Esophagus squamous epithelium (tissue), 5 donors: ENCODE measurements at places on chromosomes 16 and 17. TPM values are rescaled to one million over a fixed set of nuclear protein-coding genes. Genes with fewer than 3 reads are reported as not detected.

The MYO15A gene
- not detected for total RNA-seq

- H3K36me3 ChIP-seq = no peaks in the 10 kb centered on the region
- H3K27ac ChIP-seq = no peak overlapping the region
Measured at GRCh38 chr17:74671031-74671771, 41.5 kb downstream of the CD300LF start.

The HCRT gene
- not detected for total RNA-seq

The SLFN14 gene
- not detected for total RNA-seq

- DNase-seq = no peak
- H3K4me1 ChIP-seq = peaks cover 21% of the 10 kb centered on the region
- no peaks in the 10 kb centered on the region for H3K27me3 ChIP-seq
- H3K27ac ChIP-seq = peak overlapping the region; percentile 55
- no peak overlapping the region for H3K4me3 ChIP-seq
Measured at GRCh38 chr17:69500911-69501429, 86.5 kb downstream of the MAP2K6 start.

- H3K36me3 ChIP-seq = no peaks in the 10 kb centered on the region
- H3K4me3 ChIP-seq = no peak overlapping the region
- H3K4me1 ChIP-seq = peaks cover 6% of the 10 kb centered on the region
- H3K27me3 ChIP-seq = no peaks in the 10 kb centered on the region
- H3K27ac ChIP-seq = no peak overlapping the region
Measured at GRCh38 chr17:72301887-72302286, 181.1 kb downstream of the SOX9 start.

DNA sequence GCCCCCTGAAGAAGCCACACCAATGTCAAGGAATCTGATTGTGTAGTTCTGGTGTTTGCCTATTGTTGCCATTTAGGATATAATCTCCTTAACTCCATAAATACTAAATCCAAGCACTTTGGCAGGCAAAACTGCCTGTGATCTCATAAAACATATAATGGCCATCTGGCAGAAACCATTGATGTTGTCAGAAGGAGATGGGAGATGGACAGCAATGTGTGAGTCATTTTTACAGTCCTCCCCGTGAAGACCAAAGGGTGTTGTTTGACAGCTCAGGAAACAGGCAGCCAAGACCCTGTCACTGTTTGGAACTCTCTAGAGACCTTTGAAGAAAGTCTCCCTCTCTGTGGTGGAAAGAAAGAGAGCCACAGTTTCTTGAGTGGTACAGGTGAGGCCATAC is 454.1 kb downstream of the HS3ST3B1 start:
- DNase-seq = no peak
- no peaks in the 10 kb centered on the region for H3K27me3 ChIP-seq
- no peaks in the 10 kb centered on the region for H3K4me1 ChIP-seq
- H3K27ac ChIP-seq = no peak overlapping the region
- H3K4me3 ChIP-seq = no peak overlapping the region
- no peaks in the 10 kb centered on the region for H3K36me3 ChIP-seq

The SNAI3 gene
- not detected for total RNA-seq

DNA sequence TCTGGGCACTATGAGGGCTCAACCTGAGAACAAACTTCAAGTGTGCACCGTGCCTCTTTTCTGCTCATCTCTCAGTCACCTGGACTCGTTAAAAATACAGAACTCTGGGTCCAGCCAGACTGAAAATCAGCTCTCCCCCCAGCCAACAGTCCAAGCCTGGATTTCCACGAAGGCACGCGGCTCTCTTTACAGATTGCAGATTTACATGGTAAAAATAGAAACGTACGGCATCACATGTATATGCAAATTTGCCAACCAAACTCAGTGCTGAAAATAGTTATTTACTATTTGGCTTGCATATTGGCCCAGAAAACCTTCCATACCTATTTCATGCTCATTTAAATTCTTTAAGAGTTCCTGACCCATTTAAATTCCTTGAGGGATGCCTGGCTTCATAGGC is 315.8 kb downstream of the MAF start:
- H3K36me3 ChIP-seq = no peaks in the 10 kb centered on the region
- no peaks in the 10 kb centered on the region for H3K27me3 ChIP-seq
- no peak overlapping the region for H3K27ac ChIP-seq
- H3K4me3 ChIP-seq = no peak overlapping the region

The CTF1 gene
- 2.1 TPM for total RNA-seq

DNA sequence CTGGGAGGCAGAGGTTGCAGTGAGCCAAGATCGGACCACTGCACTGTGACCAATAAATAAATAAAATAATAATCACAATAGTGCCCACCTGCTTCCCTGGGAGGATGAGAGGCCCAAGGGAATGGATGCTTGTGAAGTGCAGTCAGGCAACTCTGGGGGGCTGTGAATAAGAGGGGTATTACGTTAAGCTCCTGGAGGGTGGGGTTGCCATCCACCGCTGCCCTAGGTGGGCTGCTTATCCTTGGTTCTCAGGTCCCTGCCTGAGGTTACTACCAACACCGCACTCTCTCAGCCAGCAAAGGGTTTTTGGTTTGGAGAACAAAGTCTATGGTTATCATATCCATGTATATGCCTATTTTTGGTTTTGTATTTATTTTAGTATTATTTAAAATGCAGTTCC is 48.6 kb upstream of the CBFA2T3 start:
- H3K4me3 ChIP-seq = no peak overlapping the region
- no peaks in the 10 kb centered on the region for H3K4me1 ChIP-seq
- no peak for DNase-seq
- H3K36me3 ChIP-seq = no peaks in the 10 kb centered on the region

The OR4D1 gene
- total RNA-seq = not detected

DNA sequence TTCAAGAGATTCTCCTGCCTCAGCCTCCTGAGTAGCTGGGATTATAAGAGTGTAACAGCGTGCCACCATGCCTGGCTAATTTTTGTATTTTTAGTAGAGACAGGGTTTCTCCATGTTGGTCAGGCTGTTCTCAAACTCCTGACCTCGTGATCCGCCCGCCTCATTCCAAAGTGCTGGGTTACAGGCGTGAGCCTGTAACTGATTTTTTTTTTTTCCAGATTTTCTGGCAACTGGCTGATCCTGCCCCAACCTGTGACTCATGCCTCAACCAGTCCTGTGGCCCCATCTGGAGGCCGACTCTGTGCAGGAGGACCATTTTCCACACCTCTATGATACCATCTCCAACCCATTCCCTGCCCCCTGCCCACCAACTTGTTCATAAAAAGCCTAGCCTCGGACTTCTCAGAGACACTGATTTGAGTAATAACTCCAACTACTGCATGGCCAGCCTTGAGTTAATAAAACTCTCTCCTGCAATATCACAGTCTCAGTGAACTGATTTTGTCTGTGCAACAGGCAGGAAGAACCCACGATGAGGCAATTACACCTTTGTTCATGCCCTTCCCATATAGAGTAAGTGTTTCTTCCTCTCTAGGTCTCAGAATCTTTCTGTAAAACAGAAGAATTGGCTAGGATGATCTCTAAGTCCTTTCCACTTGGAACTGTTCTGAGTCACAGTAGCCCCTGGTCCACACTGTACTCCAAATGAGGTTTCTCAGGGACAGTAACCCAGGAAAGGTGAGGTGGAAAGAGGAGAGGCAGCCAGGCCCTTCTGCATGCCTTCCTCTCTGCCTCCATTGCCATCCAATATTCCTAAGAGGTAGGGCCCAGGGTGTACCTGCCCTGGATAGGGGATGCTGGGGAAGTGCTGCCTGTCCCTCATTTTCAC is 8.8 kb upstream of the CNOT1 start:
- H3K27me3 ChIP-seq = no peaks in the 10 kb centered on the region
- H3K27ac ChIP-seq = peak overlapping the region; percentile 67
- H3K4me1 ChIP-seq = peaks cover 36% of the 10 kb centered on the region
- DNase-seq = no peak
- H3K4me3 ChIP-seq = no peak overlapping the region
- no peaks in the 10 kb centered on the region for H3K36me3 ChIP-seq

DNA sequence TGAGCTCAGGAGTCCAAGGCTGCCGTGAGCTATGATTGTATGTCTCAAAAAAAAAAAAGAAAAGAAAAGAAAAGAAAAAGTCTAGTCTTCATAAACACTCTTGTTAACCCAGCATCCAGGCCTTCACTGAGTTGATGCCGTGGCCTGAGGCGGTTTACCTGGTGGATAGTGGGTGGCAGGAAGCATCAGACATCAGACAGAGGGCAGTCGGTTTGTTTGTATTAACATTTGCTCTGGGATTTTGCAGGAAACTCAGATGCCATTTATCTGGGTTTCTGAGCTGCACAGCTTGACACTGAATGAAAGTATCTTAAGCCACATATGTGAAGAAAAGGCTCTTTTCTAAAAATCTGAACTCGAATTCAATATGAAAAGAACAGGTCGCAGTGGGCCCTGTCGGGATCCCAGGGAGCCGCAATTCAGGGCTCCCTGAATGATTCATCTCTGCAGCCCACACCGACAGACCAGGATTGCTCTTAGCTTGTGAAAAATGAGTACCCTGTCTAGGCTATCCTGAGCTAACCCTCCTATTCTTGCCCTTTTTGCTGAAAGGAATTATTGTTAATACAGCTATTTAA is 1.1 kb upstream of the DBNDD1 start:
- H3K4me1 ChIP-seq = peaks cover 50% of the 10 kb centered on the region
- peak overlapping the region; percentile 83 for H3K4me3 ChIP-seq
- no peaks in the 10 kb centered on the region for H3K36me3 ChIP-seq
- H3K27ac ChIP-seq = no peak overlapping the region
- no peak for DNase-seq

DNA sequence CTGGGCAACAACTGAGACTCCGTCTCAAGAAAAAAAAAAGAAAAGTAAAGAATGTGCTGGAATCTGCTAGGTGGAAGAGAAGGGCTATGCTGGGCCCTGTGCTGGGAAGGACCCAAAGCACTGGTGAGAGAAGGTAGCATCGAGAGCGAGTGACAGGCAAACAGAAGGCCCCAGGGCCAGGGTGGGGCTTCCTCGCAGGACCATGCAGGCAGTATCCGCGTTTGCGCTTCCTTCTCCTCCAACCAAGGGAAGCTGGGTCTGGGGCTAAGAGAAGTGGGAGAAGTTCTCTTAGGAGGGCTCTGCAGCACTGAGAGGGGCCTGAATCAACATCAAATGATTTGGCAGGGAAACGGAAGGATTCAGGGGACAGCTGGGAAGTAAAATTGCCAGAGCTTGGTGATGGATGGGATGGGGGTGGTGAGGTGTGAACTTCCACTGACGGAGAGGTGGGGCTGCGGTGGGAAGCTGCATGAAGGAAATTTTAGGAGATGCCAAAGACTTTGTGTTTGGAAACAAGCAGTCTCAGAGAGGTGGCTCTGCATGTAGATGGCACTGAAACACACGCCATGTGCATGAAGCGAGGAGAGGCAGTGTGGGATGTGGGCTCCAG is 5.2 kb upstream of the ECI1 start:
- H3K36me3 ChIP-seq = peaks cover 38% of the 10 kb centered on the region
- H3K27ac ChIP-seq = no peak overlapping the region
- H3K4me1 ChIP-seq = peaks cover 9% of the 10 kb centered on the region
- no peaks in the 10 kb centered on the region for H3K27me3 ChIP-seq
- no peak overlapping the region for H3K4me3 ChIP-seq
- DNase-seq = no peak

- no peaks in the 10 kb centered on the region for H3K36me3 ChIP-seq
- H3K4me1 ChIP-seq = peaks cover 12% of the 10 kb centered on the region
- H3K4me3 ChIP-seq = peak overlapping the region; percentile 33
- H3K27me3 ChIP-seq = no peaks in the 10 kb centered on the region
- H3K27ac ChIP-seq = peak overlapping the region; percentile 83
Measured at GRCh38 chr16:14486520-14487303, 143.3 kb downstream of the PARN start.

GRCh38 chr16:6153901-6154300 is 1056.3 kb upstream of the EEF2KMT start:
- no peak overlapping the region for H3K27ac ChIP-seq
- no peak for DNase-seq
- H3K4me3 ChIP-seq = no peak overlapping the region
- H3K36me3 ChIP-seq = no peaks in the 10 kb centered on the region
- no peaks in the 10 kb centered on the region for H3K4me1 ChIP-seq

DNA sequence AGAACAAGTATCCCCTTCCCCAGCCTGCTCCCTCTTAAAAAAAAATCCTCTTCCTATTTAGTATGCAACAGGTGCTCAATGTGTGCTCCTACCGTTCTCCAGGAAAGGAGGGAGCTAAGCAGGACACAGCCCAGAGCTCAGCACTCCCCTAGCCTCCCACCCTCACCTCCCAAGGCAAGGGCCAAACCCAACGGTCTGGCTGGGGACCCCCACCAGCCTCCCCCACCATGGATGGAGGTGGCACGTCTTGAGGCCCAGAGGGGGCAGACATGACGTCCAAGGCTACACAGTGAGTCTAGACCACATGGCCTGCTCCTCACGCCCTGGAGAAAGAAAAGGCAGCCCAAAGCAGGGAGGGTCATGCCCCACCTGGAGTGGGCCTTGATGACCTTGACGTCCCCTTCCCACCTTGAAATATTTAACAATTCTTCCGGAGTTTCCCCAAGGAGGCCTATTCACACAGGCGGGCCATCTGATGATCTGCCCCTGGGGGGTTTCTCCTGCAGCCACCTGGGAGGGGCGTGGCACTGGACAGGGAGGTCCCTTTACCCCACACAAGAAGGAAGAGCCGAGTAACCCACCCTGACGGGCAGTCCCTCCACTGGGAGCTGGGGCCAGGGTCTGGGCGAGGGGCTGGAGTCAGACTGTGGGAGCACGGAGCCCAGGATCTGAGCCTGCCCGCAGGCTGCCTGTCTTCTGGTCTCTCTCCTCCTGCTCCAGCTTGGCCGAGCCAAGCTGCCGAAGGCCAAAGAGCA is 89.4 kb upstream of the CBX4 start:
- no peak overlapping the region for H3K4me3 ChIP-seq
- no peak for DNase-seq
- no peaks in the 10 kb centered on the region for H3K36me3 ChIP-seq
- peaks cover 23% of the 10 kb centered on the region for H3K4me1 ChIP-seq

The CD300LF gene
- total RNA-seq = 1.1 TPM

- DNase-seq = no peak
- no peaks in the 10 kb centered on the region for H3K4me1 ChIP-seq
- H3K36me3 ChIP-seq = no peaks in the 10 kb centered on the region
Measured at GRCh38 chr16:72312828-72313227, 140.9 kb upstream of the PMFBP1 start.

The C16orf90 gene
- total RNA-seq = not detected

The CTRB2 gene
- not detected for total RNA-seq

- no peak for DNase-seq
- no peaks in the 10 kb centered on the region for H3K36me3 ChIP-seq
- peaks cover 28% of the 10 kb centered on the region for H3K4me1 ChIP-seq
Measured at GRCh38 chr17:7707446-7707845, 2.4 kb downstream of the EFNB3 start.

The KRT20 gene
- total RNA-seq = not detected

The CALB2 gene
- 3.8 TPM for total RNA-seq

The HEATR9 gene
- not detected for total RNA-seq

The CLEC19A gene
- total RNA-seq = not detected
